H1 (cell line): ENCODE measurements at places on chromosomes 11 and 22.

DNA sequence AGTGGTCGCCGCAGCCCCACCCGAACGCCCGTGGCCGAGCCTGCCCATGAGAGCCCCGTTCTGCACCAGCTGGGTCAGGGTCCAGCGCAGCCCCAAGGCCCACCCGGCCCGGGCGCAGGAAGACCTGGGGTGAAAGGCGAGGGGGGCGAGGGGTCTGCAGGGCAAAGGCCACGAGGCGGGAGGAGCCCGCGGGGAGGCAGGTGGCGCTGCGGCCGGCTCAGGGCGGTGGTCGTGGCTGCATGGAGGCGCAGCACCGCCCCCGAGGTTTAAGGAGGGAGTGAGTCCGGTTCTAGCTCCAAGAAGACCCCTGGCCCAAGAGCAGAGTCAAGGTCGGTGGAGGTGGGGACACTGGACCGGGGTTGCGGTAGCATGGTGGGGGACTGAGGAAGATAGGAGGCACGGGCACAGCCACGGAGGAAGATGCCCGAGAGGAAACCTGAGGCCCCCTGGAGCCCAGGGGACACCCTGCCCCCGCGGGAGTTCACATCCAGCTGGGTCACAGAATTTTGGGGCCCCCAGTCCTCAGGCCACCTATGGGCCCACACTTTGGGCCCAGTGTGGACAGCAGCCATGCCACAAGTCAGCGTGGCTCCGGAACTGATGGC lies 514 bp upstream of the HDAC10 start:
- DNase-seq, result no peak

DNA sequence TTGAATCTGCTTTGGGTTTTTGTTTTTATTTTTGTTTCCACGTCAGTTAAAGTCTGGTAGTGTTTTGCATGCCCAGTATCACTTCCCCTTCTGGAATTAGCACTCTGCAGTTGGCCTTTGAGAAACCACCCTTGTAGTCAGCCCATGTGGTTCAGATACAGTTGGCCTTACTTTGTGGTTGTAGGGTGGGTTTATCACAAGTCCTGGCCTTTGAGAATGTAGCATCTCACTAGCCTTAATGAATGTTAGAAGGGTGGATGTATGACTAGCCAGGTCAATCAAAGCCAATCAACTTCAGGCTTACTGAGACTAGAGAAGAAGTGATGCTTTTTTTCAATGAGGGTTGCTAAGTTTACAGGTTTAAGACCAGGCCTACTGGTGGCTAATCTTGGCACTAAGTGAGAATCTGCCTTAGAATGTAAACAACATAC lies 19.8 kb downstream of the ARL14EP start:
- DNase-seq, result no peak

DNA sequence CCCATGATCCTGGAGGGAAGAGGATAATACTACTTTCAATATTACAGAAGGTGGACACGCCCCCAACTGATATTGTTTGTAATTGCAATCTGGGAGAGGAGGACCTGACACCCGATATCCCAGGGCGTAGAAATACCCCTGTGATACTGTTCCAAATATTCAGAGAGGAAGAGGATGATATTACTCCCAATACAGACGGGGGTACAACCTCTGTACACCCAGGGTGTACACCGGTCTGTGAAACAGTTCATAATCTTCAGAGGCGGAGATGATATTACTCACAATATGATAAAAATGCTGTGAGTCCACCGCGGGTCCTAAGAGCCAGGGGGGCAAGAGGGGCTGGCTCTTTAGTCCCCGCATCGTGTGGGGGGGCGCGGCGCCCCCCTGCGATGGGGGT lies 57.2 kb upstream of the ALDH3B2 start:
- DNase-seq, result no peak

DNA sequence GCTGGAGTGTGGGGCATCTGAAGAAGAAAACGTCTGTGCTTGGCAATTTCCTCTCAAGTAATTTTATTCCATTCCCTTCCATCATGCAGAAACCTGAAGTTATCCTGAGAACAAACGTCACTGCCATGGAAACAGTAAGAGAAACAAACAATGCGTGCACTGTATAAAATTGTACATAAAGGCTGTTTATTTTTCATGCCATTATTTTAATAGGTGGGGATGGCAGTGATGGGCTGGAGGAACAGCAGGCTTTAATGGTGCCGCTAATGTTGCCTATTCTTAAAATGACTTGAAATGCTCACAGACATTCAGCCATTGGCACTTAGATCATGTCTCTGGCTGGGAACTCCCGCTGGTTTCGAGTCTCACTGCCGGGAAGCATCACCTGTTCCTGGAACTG lies 7.5 kb upstream of the SEZ6L start:
- DNase-seq, result no peak

DNA sequence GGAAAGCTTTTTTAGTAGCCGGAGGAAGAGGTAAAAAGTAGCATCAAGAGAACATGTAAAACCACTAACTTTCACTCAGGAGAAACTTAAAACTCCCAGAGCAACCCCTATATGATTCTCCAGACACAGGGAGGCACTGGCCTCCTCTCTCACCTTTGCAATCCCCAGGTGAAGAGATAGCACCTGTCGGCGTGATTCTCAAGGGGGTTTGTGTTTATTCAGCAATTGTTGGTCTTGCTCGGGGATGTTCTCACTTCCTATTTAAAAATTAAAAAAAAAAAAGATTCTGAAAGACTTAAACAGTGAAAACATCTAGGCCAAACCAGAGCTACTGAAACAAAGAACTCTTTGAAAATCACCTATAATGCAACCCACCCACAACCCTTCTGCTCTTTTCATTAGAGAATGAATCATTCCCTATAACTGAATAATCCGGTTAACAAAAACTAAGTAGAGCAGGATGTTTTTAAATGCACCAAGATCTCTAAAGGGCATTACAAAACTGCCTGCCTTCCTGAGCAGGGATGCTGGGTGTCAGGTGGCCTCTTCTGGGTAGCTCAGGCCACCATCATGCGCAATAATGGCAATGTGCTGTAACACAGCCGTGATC lies 24.9 kb downstream of the DHCR7 start:
- DNase-seq, result no peak

GRCh38 chr11:72970557-72971118 lies 156.4 kb downstream of the ATG16L2 start:
- no peak for DNase-seq

DNA sequence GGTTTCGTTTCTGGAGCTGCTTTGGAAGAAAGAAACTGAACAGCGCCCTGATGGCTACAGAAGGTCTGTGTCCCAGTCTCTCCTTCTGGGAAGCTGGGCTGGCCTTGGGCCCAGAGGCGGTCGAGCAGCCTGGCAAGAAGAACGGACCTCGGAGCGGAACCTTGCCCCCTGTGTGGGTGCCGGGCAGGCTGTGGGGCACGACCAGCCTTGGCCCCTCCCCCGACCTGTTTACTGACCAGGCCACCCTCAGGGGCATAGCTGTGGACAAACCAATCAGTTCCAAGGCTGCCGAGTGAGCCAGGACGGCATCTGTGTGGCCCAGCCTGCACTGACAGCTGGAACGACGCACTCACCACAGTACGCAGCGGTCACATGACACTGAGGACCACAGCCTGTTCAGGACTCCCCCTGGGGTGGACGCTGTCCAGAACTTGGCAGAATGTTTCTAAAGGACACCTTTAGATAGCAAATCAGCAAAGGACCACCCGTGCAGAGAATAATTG lies 7.2 kb downstream of the PIM3 start:
- DNase-seq, result peak; percentile 46

DNA sequence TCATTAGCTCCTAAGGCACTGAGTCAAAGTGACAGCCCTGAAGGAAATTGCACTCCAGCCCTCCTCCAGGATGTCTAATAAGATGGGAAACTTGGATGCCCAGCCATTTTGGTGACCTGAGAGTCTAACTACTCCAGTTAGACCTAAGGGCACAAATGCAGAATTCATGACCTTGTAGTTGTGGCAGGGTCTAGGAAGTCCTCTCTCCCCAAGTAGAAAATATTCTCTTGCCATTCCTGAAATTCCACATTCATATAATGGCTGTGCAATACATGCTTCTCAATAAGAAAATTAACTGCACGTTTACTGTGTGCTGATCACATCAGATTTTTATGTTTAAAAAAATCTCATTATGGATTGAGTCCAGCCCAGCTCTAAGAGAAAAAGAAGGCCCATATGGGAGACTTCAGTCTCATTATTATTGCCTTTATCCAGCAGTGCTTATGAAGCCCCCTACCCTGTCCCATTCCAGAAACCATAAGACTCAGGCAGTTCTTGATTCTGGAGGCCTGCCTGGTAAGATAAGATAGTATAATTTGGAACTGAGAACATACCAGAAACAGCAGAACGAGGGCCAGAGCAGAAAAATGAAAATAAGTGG lies 133.7 kb upstream of the LDLRAD3 start:
- DNase-seq, result no peak

DNA sequence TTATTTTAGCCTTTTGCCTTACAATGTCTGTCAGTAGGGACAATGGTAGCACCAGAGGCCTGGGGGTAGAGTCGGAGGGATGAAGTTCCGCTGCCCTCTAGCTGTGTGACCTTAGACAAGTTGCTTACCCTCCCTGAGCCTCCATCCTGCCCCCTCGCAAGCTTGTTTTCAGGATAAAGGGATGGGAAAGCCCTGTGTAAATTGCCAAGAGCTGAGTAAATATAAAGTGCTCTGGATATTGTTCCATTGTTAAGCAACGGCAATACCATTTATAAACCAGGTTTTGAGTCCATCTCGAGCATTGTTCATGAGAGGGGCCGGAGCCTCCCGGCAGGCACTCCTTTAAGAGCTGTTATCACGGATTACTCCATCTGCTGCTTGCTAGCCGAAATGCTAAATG lies 72.9 kb downstream of the ZBTB16 start:
- DNase-seq, result no peak

DNA sequence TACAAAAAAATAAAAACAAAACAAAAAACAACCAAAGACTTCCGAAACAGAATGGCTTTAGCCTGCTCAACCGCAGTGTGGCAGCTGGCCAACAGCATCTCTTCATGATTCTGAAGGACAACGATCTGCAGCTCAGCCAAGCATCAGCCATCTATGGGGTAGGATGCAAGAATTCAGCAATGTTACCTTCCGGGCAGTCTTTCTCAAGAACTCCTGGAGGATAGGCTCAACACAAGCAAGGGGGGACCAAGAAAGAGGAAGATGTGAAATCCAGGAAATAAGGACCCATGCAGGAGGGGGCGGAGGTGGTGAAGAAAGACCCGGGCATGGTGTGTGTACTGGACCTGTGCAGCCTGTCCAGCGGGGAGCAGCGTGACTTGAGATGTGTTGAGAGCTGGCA lies 3.5 kb upstream of the TSPO start:
- no peak for DNase-seq

- no peak for DNase-seq
Observed at GRCh38 chr11:103055221-103055890, 36.6 kb downstream of the DCUN1D5 start.

DNA sequence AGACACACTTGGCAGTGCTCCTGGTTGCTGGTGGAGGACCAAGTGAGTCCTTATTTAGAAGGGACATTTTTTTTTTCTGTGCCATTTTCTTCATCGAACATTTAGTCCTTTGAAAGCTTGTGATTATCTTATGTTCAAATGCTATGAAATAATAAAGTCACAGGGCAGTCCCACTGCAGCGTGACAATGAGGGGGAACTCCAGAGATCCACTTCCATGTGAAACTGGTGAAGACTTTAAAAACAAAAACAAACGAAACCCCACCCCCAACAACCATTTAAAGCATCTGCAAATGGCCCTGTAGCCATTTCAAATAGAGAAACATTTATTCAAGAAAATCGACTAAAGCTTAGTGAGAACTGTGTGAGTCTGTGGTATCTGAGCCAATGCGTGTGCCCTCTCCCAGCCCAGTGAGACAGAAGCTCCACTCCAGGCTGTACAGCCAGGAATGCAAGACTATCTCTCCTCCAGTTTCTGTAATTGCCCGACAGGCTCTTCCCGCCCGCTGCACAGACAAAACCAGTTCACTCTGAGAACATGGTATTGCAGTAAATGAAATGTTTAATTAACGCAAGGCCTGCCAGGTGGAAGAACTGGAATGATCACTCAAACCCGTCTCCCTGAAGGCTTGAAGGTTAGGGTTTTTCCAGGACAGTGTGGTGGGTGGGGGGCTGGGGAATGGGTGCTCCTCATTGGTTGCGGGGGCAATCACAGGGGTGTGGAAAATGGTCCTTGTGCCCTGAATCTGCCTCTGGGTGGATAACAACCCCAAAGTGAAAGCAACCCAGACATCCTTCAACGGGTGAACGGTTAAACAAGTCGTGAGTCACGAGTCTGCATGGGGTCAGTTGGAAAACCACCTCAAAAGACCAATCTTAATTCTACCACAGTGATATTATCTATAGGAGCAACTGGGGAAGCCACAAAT lies 8.4 kb downstream of the KRTAP5-6 start:
- DNase-seq, result no peak

GRCh38 chr11:119908573-119908904 lies 179.5 kb upstream of the NECTIN1 start:
- no peak for DNase-seq
